ENCODE measurements at places on chromosomes 7 and 10.

DNA sequence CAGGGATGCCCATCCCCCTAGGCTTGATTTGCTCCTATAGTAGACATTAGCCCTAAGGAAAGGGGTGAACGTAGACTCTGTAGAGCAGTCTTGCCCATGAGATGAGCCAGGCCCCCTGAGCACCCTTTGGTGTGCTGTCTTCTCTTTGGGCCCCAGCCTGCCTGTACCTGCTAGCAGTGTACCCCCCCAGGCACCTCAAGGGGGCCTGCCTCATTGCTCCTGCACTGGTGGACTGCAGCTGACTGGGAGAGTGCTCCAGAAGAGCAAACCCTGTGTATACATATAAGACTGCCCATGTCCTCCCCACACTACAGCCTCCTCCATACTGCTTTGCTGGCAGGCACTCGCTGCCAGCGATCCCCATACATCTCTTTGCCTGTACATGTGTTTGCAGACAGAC, 206.7 kb downstream of the PCDH15 start:
- DNase-seq: no peak

DNA sequence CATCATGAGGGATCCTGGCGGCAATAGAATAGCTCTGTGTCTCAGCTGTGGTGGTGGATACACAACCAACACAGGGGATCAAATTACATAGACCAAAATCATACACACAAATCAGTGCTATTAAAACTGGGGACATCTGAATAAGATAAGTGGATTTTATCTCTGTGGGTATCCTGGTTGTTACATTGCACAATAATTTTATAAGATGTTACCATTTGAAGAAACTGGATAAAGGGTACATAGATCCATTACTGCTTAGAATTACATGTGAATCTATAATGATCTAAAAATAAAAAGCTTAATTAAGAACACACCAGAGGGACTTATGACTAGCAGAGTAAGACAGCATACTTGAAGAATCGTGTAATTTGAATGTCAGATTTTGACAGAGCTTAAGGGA, 8.2 kb upstream of the FAM3C start:
- no peak for DNase-seq

DNA sequence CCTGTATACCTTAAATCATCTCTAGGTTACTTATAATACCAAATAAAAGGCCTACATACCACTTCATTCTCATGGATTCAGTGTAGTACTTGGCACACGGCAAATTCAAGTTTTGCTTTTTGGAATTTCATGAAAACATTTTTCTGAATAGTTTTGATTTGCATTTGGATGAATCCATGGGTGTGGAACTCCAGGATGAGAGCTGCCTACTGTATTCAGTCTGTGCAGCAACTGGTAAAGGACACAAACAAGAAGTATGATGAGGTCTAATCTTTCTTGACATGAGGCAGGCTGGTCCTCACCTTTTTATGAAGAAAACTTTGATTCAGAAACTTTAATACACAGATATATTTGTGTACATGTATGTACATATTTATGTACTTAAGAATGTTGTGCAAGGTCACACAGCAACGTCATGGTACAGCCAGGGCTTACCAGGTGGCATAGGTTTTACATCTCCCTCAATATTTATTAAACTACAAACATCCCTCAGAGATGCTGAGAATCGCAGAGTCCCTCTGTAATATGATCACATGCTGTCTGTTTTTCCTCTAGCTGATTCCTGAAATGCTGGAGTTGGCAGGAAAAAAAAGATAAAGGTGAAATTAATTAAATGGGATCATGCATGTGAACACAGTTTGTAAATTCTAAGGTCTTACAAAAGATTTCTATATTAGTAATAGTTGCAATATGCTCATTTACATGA, 239.6 kb downstream of the PRKG1 start:
- DNase-seq: no peak

- DNase-seq: no peak
These were observed 411.3 kb upstream of the SEMA3C start for GRCh38 chr7:81330108-81330507.

DNA sequence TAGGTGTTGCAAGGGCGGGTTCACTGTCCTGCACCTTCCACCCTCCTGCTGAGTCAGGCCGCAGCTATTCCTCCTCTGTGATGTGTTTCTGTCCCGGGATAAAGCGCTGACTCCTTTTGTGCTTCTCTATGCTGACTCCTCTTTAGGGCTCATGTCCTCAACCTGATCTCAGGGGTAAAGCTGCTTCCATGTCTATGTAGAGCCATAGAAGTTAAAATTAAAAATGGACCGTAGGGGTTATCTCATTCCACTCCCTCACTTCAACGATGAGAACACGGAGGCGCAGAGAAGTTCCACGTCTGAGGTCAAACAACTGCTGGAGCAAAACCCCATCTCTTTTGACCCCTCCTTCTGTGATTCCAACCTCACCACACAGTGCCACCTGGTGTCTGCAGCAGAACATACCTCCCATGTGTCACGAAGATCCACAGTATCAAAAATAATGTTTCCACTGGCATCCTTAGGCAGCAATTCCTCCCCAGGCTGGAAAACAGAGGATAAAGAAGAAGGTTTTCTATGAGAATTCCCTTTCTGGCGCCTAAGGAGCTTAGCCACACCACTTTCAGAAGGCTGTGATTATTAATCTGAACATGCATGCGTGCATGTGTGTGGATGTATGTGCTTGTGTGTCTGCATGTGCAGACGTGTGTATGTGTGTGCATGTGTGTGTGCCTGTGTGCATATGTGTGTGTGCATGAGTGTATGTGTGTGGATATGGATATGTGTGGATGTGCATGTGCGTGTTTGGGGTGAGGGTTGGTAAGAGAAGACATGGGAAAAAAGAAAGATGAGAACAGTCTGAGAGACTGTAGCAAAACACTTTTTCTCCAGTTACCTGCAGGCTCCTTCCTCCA, 81.2 kb upstream of the UCN3 start:
- DNase-seq: no peak

DNA sequence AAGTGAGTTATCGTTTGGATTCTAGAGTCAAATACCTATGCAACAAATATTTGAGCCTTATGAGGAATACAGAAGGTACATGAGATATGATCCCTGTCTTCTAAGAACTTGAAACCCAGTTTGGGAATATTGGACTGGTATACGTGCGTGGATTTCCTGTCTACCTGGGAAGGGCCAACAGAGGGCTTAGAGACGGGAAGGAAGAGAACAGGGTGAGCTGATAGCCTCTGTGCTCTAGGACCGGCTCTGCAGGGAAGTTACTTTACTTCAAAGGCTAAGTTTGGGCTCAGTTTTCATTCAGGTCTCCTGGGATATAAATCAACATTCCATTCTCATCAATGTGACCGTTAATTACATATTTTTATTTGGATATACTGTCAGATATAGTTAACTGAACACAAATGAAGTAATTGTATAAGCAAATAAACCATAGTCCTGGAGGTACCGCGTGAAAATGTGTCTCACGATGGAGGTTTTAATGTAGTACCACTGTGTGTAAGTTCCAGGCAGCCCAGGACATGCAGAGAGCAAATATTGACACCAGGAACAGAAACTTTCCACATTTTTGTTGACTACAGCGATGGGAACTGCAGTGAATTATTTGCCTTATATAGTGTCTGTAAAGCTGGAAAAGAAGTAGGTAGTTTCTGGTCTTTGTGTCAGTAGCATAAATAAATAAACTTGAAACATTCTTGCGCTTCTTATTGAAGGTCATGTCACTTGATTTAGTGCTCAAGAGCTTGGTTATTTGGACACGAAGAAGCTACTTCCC, 8.6 kb downstream of the CHST12 start:
- DNase-seq: no peak

GRCh38 chr10:14926061-14926470, 27.8 kb downstream of the DCLRE1C start:
- no peak for DNase-seq

- DNase-seq: no peak
These were observed 39.8 kb downstream of the ZEB1 start for GRCh38 chr10:31358688-31359330.

GRCh38 chr10:132879408-132880127, 62.8 kb downstream of the CFAP46 start:
- DNase-seq: no peak

GRCh38 chr10:28566458-28567015, 33.6 kb downstream of the WAC start:
- no peak for DNase-seq

GRCh38 chr10:16612981-16613355, 91.3 kb upstream of the C1QL3 start:
- DNase-seq: no peak

Data from stimulated activated CD8-positive, alpha-beta memory T cell treated with anti-CD3 and anti-CD28 coated beads, Interleukin-4, amount 100 ng/mL, for 4 hours (primary cell).